ENCODE measurements at places on chromosomes 2 and 18. TPM values are rescaled to one million over a fixed set of nuclear protein-coding genes. Genes with fewer than 3 reads are reported as not detected.
A peak's percentile ranks its signal among the peaks of the same experiment; 100 is the strongest.

The LYG2 gene
- total RNA-seq: not detected

The PLA2R1 gene
- 9.2 TPM for total RNA-seq

The MBD2 gene
- 29.5 TPM for total RNA-seq

- no peak for ATAC-seq
These were observed 797.7 kb downstream of the MBD2 start for GRCh38 chr18:53426666-53427184.

GRCh38 chr2:155099784-155100183 lies 401.3 kb downstream of the KCNJ3 start:
- no peak for ATAC-seq

GRCh38 chr2:190043441-190043840 lies 19.1 kb downstream of the MSTN start:
- no peak for ATAC-seq

- ATAC-seq: no peak
These were observed 212.2 kb upstream of the RAB12 start for GRCh38 chr18:8397034-8397433.

DNA sequence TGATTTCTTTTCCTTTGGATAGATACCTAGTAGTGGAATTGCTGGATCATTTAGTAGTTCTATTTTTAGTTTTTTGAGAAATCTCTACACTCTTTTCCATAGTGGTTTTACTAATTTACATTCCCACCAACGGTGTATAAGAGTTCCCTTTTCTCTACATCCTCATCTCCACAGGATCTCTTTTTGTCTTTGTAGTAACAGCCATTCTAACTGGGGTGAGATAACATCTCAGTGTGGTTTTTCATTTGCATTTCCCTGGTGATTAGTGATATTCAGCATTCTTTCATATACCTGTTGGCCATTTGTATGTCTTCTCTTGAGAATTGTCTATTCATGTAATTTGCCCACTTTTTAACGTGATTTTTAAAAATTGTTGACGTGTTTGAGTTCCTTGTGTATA lies 13.8 kb downstream of the RFTN2 start:
- no peak for ATAC-seq

DNA sequence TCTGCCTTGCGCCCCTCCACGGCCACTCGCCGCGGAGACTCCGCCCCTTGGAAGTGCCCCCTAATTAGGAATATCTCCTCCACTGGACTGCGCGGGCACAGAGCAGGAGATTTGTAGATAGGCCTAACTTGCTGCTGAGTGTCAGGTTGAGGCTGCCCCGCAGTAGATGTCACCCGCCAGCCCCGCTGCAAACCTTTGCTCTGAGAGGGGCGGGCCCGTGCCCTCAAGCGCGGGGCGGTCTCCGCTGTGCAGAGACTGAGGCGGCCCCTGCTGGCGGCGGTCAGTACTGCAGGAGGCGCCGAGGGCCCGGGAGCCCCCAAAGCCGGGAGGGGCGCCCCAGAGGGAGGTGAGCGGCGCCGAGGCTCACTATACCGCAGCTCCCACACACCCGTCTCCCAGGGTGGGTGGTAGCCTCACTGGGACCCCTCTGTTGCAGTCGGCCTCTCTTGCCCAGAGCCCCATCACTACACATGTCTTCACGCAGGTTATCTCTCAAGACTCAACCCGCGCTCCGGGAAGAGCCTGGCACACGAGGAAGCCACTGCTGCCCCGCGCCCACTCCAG lies 2.9 kb upstream of the NEURL3 start:
- ATAC-seq: peak; percentile 66

DNA sequence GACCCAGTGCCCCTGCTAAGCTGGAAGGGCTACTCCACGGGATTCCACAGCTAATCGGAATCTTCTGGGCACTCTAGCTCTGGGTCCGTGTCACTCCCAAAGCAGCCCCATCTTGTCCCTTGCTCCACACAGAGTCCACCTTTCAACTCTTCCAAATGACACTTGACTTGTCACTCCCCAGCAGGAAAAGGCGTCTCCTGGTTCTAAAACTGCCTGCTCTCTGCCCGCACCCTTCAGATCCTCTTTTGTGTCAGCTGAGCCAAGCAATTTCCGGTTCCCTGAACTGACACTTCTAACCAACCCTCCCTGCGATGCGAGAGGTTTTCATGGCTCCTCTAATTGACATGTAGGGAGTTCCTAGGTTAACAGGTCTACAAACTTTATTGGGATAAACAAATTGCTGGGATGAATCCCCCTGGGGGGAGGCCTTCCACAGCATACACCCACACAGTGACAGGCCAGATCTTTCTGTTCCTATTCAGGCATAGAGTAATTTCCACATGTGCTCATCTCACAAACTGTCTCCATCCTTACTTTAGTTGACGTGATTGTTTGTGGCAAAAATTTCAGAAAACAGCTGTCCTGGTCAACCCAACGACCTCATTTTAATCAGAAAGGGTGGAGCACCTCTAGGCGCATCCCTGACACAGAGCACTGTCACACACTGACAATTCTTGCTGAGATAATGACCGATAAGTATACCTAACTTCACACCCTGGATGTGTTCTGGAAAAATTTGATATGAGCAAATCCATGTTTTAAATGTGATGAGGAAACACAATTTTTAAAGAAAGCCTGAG lies 104.9 kb downstream of the RBMS1 start:
- ATAC-seq: peak; percentile 35

Data from gastroesophageal sphincter (tissue), 4 donors.